ENCODE measurements at places on chromosomes 6 and 20. TPM values are rescaled to one million over a fixed set of nuclear protein-coding genes. Genes with fewer than 3 reads are reported as not detected.

The NT5E gene
- total RNA-seq: 149 TPM

The VARS2 gene
- 16.0 TPM for total RNA-seq

The ADGRF4 gene
- not detected for total RNA-seq

The CTCFL gene
- not detected for total RNA-seq

The HSPA12B gene
- 23.8 TPM for total RNA-seq

Data from thoracic aorta endothelial cell (primary cell).